Forelimb muscle (tissue), 1 donor: ENCODE measurements at places on chromosomes 16 and 17.

- peak; percentile 55 for DNase-seq
These were observed 15.0 kb upstream of the SCIMP start for GRCh38 chr17:5249615-5250014.

DNA sequence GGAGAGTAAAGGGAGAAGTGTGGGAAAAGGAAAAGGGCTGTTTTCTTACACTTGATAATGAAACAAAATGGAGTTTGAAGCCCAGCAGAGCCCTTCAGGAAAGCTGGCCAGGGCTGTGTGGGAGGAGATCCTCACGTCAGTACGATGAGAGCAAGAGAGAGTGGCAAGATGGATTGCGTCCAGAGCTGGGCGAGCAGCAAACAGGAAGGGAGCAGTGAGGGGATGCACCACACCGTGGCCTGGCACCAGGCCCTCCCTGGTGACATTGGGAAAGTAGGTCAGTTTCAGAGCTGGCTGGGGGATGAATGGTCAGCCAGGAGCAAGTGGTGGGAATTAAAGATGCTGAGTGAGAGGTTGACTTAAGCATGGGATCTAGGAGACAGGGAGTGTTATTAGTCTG lies 273.6 kb downstream of the GRIN2A start:
- DNase-seq: no peak

GRCh38 chr16:49464877-49465504 lies 91.4 kb downstream of the C16orf78 start:
- DNase-seq: no peak

- no peak for DNase-seq
These were observed 12.1 kb upstream of the ALDOA start for GRCh38 chr16:30053376-30054015.

DNA sequence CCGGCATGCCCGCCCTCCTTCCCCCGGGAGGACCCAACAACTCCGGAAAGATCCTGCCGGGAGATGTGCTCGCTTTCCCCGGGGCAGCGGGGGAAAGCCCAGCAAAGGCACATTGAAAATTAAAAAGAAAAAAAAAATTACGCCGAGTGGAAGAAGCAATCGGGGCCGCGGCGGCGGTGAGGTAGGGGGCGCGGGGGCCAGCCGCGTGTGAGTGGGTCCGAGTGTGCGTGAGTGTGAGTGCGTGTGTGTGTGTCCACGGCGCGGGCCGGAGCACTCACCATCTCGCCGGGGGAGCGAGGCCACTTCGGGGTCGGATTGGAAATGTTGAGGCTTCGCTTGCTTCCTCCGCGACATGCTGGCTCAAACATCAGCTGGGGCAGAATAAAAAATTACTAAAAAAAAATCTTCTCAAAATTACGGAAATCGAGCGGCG lies at the start of gene SALL1:
Gene SALL1, minus strand, starts transcription at position 383 of the 433 bp plus-strand sequence. Its CDS starts 29 bp downstream, at position 354.
- no peak for DNase-seq

DNA sequence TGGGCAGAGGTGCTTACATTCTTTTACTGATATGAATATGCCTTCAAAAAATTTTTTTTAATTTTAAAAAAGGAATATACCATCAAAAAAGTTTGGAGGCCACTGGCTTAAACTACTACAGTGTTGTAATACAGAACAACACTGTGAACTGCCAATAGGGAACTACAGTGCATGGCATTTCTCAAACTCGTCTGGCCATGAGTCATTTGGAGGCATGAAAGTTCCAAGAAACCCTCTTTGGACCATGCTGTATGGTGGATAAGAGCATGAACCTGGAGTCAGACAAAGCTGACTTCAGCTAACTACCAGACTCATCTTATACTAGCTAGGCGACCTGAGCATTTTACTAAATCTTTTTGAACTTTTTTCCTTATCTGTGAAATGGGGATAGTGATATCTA lies 9.2 kb upstream of the NF1 start:
- no peak for DNase-seq

DNA sequence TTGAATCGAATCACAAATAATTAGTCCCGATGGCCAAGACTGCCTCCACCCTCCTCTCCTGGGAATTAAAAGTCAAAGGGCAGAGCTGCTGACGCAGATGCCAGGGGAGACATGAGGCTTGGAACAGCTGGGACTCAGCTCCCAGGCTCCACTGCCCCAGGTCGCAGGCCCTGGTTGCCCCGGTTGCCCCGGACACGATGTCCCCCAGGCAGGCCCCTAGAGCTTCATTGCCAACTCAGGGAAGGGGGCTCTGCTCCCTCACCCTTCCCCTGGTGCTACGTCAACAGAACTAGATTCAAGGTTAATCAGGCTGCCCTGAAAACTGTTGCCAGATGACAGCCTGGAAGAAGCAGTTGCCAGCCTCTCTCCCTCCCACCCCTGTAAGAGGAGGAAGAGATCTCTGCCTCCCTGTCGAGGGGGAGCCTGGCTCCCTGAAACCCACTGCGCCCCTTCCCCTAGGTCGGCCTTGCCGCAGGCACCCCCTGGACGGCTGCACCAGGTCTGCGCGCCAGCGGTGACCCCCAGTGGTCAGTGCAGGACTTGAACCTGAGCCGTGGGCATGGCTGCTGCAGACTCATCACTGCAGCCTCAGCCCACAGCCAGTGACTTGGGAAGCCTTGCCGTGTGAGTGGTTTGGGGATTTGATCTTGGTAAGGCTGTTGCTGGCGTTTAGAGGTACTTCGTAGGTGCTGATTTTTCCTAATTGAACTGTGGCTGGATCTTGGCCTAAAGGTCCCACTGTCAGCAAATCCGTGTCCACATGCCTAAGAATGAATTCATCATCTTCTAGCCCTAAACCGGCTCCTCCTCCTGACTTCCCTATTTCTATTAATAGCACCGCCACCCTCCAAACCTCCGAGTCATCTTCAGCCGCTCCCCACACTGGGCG lies 84.1 kb upstream of the TOB1 start:
- DNase-seq: no peak

GRCh38 chr17:77645072-77646045 lies 313.1 kb upstream of the TNRC6C start:
- no peak for DNase-seq
